ENCODE measurements at places on chromosomes 5 and 9. TPM values are rescaled to one million over a fixed set of nuclear protein-coding genes. Genes with fewer than 3 reads are reported as not detected.

ST8SIA4 gene
- not detected for total RNA-seq

GRCh38 chr9:121995997-121996396, 97.1 kb downstream of the TTLL11 start:
- DNase-seq = no peak

CDH12 gene
- not detected for total RNA-seq

MCC gene
- total RNA-seq = 20.1 TPM
